ENCODE measurements at places on chromosomes 5 and 9. TPM values are rescaled to one million over a fixed set of nuclear protein-coding genes. Genes with fewer than 3 reads are reported as not detected.

DNA sequence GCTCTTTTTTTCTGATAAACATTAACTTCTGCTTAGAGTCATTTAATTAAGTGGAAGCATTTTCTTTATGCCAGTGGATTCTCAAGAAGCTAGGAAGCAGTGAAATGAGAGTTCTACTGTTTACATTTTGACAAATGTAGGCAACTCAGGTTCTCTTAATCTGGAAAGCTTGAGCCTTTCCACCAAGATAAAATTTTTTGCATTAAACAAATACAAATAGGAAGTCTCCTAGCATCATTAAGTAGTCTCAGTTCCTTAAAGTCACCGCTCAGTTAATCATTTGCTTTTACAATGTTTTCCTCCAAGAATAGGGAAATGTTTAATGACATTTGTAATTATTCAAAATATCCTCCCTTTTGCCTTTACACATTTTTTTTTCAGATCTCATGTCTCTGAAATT is 290.4 kb upstream of the PDE4D start:
- no peak for DNase-seq

DNA sequence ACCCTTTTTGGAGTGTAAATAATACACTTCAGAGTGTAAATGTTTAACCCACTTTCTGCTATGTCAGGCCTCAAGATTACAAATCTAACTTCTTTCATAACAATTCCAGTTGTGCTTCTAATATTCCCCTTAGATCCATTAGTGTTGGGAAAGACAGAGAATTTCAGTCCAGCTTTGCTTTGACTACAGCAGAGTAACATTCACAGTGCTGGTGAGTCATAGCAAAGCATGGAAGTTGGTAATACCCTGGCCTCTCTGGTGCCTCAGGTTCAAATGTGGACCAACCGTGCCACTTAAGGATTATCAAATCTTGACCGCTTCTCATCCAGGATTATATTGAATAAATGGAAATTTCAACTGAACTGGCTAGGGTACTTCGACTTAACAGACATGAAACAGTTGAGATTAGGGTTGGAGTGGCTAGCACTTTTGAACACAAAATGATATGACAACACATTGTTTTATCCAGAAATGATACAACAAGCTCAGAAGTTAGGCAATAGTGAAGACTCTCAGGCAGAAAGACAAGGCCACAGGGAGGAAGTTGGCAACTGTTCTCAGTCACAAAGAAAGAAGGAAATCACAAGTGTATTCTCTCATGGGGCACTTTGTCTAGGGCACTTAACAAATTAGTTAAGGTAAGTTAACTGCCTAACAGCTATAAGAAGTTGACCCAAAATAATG is 24.4 kb upstream of the RASA1 start:
- DNase-seq: peak; percentile 63

- no peak for DNase-seq
These were observed 41.2 kb upstream of the PTGS1 start for GRCh38 chr9:122329597-122329996.

DNA sequence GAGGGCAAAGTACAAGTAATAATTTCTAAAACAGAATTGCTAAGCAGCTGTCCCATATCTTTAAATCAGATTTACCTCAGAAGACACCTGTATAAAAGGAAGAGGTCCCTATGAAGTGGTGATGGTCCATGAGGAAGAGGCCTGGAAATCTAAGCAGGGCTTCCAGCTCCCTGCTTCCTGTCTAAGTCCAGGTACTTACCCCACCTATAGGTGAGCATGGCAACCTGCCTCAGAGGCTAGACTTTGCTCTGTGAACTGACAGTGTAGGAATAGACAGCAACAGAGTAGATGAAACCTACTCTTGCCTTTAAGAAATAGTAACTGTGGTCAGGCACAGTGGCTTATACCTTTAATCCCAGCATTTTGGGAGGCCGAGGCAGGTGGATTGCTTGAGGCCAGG is 55.8 kb upstream of the ARRDC3 start:
- no peak for DNase-seq

- DNase-seq: no peak
These were observed 4.4 kb upstream of the FOXE1 start for GRCh38 chr9:97848480-97849237.

GRCh38 chr5:158958021-158958994 is 141.4 kb downstream of the EBF1 start:
- no peak for DNase-seq

DNA sequence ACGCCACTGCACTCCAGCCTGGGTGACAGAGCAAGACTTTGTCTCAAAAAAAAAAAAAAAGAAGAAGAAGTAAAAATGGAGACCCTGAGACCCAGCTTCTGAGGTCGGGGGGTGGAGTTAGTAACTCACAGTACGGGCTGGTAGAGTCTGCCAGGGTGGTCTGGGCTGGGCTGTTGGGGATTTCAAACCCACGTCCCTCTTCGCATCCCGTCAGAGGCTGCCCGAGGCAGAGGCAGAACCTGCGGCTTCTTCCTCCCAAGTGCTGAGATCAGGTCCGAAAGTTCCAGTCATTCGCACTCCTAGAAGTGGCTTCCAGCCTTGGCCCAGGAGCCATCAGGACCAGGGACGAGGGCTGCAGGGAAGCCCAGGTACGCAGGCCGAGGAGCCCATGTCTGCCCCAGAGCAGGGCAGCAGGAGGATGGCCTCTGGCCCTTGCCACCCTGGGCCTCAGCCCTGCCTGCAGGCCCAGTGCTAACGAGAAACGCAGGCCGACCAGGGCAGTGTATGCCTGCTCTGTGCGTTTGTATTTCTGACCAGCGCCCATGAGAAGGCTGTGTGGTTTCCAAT is 9.9 kb upstream of the SLC2A6 start:
- DNase-seq: no peak

GRCh38 chr9:88183798-88184495 is 45.7 kb upstream of the SPATA31C2 start:
- peak; percentile 25 for DNase-seq

DNA sequence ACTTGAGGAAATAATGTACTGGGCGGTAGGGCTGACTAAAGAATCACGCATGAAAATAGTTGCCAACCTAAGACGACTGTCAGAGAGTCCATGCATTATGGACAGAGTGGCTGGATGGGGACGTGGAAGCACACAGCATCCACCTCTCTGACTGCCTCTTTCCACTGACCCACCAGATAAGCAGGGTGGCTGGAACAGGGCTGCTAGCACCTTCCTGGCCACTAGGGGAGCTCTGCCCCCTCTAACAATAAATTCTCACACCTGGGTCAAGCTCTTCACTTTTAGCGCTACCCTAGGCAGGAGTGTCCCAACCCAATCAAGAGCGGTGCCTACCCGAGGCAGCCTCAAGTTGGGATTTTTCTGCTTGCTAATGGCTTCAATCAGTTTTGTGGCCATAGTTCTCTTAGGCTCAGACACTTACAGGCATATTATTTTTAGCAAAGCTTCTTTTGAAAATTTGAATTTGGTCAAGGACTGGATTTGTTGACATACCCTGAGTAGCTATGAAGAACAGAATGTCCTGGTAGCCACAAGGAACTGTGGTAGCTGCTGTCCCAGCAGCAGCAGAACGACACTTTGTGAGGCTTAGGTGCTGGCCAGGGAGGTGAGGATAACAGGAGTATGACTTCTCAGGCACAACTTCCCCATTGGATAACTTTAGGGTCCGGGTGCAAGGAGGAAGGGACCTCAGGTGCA is 6.9 kb upstream of the TPM2 start:
- DNase-seq: peak; percentile 55

Gene FRMD3
- total RNA-seq: 0.66 TPM

DNA sequence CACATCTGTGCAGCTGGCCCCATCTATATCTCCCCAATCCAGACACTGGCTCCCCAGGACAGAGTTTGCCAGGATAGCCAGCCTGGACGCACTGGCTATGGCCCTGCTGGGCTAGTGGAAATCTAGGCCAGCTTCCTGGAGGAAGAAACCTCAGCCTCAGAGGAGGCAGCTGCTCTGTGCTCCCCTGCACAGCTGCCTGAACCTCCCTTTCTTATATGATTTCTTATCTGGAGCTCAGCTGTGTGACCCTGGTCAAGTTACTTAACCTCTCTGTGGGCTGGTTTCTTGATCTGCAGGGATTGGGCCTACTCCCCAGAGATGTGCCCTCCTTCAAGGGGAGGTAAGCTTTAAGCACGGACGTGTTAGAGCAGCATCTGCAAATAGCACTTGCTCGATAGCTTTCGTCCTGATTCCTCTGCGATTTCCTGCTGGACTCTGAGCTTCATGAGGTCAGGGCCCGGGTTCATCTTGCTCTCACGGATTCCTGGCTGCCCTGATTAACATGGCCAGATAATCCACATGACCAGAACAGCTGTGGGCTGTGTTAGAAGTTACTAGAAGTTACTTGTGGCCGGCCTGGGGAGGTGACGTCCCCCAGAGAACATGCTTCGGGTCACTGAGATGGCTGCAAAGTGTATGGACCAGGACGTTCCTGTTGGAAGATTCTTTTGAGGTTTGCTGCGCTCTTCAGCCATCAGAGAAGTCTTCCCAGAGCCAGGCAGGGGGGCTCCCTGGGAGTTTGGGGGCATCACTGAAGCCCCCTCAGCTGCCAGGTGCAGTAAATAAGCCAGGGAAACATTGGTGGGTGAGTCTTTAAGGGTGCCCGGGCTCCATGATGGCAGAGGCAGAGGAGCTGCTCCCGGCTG is 14.5 kb downstream of the C9orf50 start:
- DNase-seq: no peak

Gene SLC22A4
- total RNA-seq: 4.1 TPM

- peak; percentile 92 for DNase-seq
These were observed 1.6 kb upstream of the FBXW11 start for GRCh38 chr5:172008111-172008455.

DNA sequence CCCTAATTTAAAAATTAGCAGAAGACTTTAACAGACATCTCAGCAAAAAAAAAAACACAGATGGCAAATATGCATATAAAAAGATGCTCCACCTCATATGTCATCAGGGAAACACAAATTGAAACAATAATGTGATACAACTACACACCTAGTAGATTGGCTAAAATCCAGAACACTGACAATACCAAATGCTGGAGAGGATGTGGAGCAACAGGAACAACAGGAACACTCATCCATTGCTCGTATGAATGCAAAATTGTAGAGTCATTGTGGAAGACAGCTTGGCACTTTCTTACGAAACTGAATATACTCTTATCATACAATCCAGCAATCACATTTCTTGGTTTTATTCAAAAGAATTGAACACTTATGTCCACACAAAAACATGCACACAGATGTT is 22.1 kb downstream of the MCIDAS start:
- no peak for DNase-seq

DNA sequence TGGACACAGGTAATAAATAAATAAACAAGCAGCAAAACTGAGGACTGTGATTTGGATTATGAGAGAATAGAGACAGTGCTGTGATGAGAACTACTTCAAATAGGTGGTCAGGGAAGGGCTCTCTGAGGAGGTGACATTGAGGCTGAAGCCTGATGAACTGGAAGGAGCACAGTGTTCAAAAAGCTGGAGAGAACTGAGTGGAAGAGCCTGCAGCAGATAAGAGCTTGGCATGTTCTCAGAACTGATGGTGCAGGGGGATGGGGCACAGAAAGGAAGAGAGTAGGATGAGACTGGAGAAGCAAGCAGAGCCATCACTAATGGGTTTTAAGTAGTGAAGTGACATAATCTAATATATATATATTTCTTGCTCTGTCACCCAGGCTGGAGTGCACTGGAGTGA is 11.2 kb upstream of the TPM2 start:
- no peak for DNase-seq

Gene CLIC3
- total RNA-seq: 3.5 TPM

GRCh38 chr9:124016175-124017050 is 4.8 kb downstream of the LHX2 start:
- no peak for DNase-seq

DNA sequence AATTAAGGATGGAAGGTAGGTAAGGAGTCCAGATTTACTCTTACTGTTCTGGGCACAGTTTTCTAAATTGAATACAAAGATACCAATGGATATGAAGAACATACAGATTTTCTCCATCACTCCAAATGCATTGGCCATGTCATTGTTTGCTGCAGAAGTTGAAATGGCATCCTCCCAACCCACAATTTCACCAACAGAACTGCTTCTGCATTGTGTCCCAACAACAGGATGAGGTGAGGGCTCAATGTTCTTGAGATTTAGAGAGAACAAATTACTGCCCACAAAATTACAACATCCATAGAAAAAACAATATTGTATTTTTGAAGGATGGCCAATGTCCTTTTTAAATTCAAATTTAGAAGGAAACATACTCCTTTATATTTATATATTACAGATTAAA is 88.9 kb downstream of the NUDT12 start:
- no peak for DNase-seq
